Posterior vena cava (tissue), 2 donors: ENCODE measurements at places on chromosomes 4 and X. TPM values are rescaled to one million over a fixed set of nuclear protein-coding genes. Genes with fewer than 3 reads are reported as not detected.

NDP gene
- total RNA-seq = not detected

WNK3 gene
- 4.1 TPM for total RNA-seq

GASK1B gene
- 82.2 TPM for total RNA-seq

CHRDL1 gene
- total RNA-seq = 161 TPM

ADH1C gene
- 2.6 TPM for total RNA-seq

TRIM75 gene
- total RNA-seq = not detected

LIAS gene
- total RNA-seq = 12.8 TPM

VEGFC gene
- total RNA-seq = 25.4 TPM

CABS1 gene
- not detected for total RNA-seq

CT55 gene
- total RNA-seq = not detected

SMIM31 gene
- not detected for total RNA-seq

TMPRSS11B gene
- total RNA-seq = not detected

BRCC3 gene
- total RNA-seq = 15.2 TPM

PARM1 gene
- total RNA-seq = 94.5 TPM

ZCCHC4 gene
- 8.6 TPM for total RNA-seq

SLC9A7 gene
- total RNA-seq = 1.9 TPM

MCF2 gene
- 0.33 TPM for total RNA-seq

CLCN4 gene
- total RNA-seq = 8.4 TPM

ARAP2 gene
- 12.8 TPM for total RNA-seq
